ENCODE measurements at places on chromosomes 3 and 15. TPM values are rescaled to one million over a fixed set of nuclear protein-coding genes. Genes with fewer than 3 reads are reported as not detected.
A peak's percentile ranks its signal among the peaks of the same experiment; 100 is the strongest.

DNA sequence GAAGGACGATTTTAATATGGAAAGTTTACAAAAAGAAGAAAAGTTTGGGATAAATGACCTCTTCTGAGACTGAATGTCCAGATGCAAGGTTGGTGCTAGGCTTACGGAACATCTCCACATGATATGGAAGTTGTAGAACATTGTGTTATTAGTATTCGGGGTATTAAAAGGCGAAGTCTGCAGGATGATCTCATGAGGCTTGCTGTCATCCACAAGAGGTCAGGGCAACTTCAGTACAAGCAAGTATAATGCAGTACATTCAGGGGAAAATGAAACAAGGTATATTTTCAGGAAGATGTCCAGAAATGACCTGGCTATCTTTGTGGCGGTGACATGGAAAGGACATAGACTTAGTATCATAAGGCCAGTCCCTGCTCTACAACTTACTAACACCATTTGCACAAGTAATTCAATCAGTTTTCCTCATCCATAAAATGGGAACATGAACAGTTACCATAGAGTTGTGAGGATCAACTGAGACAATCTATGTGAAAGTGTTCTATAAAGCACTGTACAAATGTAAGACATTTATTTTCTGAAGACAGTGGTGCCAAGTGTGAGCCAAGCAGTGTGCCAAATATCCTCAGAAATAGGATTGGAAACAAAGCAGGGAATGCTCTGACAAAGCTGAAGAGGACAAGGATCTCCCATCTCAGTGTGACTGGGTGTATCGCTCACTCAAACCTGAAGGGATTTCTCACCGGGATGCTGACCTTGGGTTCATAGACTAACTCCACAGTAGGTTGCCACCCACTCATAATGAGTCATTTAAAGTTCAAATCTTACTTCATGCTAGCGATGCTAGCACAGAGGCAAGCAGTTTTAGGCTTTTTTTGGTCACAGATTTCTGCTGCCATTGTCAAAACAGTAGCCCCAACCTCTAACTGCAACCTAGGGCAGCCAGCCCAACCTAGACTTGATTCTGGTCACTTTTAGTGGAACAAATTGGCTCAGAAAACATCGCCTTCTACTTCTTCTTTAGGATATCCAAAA is 118.3 kb downstream of the TIGIT start:
- peak; percentile 16 for DNase-seq

- no peak for DNase-seq
These were observed 37.3 kb upstream of the CACNA1D start for GRCh38 chr3:53457068-53457467.

- DNase-seq, result no peak
These were observed 12.5 kb downstream of the ZBTB47 start for GRCh38 chr3:42666022-42666421.

Gene DUOXA1
- 0.07 TPM for polyA plus RNA-seq

Gene TLR9
- polyA plus RNA-seq, result 0.11 TPM

Gene RTP4
- polyA plus RNA-seq, result 0.08 TPM

Gene COL6A5
- not detected for polyA plus RNA-seq

All from endothelial cell of umbilical vein (primary cell).